AML-193 (cell line): ENCODE measurements at places on chromosomes 16 and 17.
A peak's percentile ranks its signal among the peaks of the same experiment; 100 is the strongest.

DNA sequence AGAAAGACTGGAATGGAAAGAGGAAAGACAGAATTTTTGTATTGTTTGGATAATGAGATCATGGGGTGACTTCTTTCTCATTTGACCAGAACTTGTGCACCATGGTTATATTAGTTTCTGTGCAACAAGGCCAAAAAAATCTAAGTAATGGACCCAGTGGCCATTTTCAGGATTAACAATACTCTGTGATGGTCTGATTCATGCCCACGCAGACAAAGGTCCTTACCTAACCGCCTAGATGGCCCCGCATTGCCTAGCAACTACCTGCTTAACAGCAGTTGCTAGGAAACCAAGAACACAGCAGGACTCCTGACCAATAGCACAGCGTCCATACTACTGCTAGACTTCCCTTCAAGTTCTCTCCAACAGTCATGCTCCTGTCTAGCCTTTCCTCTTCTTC lies 22.4 kb downstream of the MIS12 start:
- DNase-seq, result no peak

- no peak for DNase-seq
These were observed 76.5 kb downstream of the AATF start for GRCh38 chr17:37025238-37025637.

GRCh38 chr17:60169921-60170817 lies 20.4 kb downstream of the CA4 start:
- peak; percentile 94 for DNase-seq

GRCh38 chr17:17146786-17147406 lies 59.2 kb downstream of the PLD6 start:
- DNase-seq, result peak; percentile 2

DNA sequence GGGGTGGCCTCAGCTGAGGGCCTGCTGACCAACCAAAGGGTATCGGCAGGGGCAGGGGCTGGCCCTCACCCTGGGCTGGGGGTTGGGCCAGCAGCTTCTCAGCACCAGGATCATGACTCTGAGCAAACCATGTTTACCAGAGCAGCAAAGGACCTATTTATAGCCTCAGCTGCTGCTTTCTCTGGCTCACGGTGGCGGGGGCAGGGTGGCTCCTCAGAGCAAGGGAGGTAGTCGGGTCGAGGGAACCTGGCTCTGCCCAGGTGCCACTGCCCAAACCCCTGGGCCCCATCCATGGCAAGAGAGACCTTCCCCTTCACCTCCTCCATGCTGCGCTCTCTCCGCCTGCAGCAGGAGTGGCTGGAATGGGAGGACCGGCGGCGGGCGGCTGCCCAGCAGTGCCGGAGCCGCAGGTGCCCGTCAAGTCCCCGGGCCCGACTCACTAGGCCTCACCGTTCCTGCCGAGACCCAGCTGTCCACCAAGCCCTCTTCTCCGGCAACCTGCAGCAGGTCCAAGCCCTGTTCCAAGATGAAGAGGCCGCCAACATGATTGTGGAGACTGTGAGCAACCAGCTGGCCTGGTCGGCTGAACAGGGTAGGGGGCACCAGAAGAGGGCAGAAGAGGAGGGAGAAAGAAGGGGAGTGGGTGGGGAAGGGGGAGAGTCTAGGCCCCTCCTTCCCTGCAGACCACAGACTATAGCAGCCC lies at the start of gene ASB16:
ASB16 (plus strand) TSS at position 206 of the 703 bp plus-strand sequence; CDS start at position 292, 86 bp downstream.
- DNase-seq, result no peak

GRCh38 chr17:29661213-29661612 lies 38.5 kb upstream of the CORO6 start:
- no peak for DNase-seq

DNA sequence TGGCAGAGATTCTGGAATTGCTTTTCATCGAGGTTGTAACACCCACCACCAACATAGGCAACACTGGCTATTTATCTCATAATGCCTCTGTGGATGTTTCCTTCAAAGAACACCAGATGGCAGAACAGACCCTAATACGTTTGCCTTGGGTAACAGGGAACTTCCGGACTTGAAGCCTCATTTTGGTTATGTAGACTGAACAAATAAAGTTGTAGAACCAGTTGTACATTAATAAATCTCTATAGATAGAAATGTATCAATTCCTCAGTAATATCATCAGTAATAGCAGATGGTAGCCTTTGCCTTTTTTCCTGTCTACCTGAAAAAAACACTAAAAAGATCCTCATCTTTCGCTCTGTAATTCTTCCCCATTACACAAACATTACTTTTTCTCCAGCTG lies 25.9 kb upstream of the APOH start:
- DNase-seq, result peak; percentile 82

DNA sequence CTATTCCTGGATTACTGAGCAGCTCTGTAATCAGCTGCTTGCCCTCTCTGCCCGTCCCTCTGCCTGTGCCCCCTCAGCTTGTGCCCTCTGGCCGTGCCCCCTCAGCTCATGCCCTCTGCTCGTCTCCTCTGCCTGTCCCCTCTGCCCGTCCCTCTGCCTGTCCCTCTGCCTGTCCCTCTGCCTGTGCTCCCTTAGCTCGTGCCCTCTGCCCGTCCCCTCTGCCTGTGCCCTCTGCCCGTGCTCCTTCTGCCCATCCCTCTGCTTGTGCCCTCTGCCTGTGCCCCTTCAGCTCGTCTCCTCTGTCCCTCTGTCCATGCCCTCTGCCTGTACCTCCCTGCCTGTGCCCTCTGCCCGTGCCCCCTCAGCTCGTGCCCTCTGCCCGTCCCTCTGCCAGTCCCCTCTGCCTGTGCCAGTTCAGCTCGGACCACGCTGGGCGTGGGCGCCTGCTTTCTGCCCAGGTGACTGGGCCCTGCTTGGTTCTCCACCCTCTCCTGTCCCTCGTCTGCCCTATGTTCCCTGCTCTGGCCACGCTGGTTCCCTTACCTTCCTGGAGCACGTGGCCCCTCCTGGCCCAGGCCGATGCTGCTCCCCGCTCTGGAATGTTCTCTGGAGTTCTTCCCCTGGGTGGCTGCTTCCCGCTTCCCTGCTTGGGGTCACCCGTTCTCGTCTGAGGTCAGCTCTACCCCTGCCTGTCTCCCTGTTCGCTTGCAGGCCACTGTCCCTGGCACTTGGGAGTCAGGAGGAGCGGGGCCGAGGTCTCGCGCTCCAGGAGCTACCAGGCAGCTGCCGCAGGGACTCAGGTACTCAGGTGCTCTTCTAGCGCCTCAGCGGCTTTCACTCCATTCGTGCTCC lies 63.9 kb downstream of the BANP start:
- no peak for DNase-seq

DNA sequence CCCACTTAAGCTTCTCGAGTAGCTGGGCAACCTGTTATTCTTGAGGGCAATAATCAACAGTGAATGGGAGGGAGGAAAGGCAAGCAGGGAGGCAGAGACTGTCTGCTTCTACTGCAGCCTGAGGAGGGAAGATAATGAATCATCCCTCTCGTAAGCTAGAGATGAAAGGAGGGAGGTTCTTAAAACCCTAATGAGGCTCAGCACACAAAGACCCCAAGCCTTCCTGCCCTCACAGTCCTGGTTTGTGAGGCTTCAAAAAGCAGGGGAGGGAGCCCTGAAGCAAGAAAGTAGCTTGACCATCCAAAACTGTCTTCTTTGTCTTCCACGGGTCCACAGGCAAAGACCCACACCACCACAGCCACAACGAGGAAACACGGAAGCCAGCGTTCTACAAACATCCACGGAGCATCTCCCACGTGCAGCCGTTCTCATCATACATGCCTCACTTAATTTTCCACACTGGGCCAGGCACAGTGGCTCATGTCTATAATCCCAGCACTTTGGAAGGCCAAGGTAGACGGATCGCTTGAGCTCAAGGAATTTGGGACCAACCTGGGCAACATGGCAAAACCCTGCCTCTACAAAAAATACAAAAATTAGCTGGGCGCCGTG lies 1.8 kb downstream of the PIK3R5 start:
- no peak for DNase-seq

- no peak for DNase-seq
These were observed 4.0 kb downstream of the CDH15 start for GRCh38 chr16:89175280-89176146.

GRCh38 chr17:29190592-29191207 lies 10.5 kb upstream of the MYO18A start:
- no peak for DNase-seq
